ENCODE measurements at places on chromosomes 7 and 10.

DNA sequence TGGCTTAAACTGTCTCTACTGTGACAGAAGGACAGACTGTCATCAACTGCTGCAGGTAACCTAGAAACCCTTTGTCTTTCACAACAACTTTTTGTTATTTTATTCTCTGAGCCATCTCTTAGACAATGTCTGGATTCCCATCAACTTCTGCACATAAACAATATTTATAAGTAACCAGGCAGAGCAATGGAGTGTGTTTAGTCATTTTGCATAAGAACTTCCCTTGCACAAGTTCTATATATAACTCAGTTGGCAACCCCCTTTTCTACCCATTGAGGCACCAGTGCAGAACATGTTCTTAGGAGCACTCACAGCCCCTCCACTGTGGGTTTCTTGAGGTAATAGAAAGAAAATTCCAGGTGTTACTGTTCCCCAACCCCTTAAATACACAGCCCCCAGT lies 65.0 kb upstream of the IL6 start:
- DNase-seq, result no peak

DNA sequence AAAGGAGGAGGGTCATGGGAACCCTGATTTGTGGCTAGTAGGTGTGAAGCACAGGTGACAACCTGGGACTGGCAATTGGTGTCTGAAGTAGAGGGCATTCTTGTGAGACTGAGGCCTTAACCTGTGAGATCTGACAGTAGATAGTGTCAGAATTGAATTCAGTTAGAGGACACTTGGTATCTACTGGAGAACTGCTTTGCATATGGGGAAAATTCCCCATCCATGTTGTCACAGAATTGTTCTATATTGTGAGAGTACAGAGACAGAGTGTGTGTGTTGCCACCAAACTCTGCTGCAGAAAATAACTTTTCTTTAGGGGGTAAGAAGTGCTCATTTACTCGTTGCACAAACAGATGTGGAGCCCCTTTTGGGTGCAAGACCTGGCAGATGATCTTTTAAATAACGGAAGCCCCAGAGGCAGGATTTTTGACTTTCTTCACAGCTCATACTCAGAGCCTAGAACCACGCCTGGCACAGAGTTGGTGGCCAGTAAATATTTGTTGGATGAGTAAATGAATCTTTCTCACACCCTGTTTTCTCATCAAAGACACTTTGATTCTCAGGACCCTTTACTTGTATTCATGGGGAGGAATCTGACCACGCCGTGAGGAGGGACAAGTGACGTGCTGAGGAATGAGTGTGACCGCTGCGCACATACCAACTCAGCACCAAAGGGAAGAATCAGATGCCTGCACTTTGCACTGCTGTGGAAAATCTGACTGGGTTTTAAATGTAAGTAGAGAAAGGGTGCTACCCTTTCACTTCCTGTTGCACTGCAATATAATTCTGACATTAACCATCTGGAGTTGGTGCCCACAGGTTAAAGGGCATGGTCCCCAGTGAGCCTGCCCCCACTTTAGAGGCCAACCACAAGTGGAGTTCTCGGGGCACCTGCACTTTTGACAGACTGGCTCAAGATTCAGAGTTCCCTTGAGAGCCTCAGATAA lies 39.2 kb upstream of the SDHAF3 start:
- DNase-seq, result no peak

- DNase-seq, result no peak
Observed at GRCh38 chr7:158445421-158446175, 142.0 kb downstream of the PTPRN2 start.

DNA sequence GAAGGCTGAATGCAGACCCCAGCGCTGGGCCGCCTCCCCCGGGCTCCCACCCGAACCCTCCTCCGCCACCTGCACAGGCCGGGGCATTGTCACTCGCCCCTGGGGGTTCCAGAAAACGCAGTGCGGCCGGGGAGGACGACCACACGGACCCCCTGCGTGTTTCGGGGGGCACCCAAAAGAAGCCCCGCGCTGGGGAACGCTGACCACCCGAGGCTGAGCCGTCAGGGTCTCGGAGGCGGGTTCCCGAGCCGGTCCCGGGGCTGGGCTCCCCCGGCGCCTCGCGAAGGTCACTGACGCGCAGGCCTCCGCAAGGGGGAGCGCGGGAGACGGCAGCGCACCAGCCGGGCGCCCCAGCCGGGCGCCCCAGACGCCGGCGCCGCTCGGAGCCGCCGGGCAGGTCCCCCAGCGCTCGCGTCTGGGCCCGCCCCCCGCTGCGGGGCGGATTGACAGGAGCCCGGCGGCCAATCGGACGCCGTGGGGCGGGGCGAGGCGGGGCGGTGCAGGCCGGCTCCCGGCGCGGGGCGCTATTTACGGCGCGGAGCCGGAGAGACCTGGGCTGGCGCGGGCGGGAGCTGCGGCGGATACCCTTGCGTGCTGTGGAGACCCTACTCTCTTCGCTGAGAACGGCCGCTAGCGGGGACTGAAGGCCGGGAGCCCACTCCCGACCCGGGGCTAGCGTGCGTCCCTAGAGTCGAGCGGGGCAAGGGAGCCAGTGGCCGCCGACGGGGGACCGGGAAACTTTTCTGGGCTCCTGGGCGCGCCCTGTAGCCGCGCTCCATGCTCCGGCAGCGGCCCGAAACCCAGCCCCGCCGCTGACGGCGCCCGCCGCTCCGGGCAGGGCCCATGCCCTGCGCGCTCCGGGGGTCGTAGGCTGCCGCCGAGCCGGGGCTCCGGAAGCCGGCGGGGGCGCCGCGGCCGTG lies at the start of gene BAMBI:
Gene BAMBI, plus strand, starts transcription at position 554 of the 920 bp plus-strand sequence. CDS start 377 bp downstream, outside the sequence.
- no peak for DNase-seq

DNA sequence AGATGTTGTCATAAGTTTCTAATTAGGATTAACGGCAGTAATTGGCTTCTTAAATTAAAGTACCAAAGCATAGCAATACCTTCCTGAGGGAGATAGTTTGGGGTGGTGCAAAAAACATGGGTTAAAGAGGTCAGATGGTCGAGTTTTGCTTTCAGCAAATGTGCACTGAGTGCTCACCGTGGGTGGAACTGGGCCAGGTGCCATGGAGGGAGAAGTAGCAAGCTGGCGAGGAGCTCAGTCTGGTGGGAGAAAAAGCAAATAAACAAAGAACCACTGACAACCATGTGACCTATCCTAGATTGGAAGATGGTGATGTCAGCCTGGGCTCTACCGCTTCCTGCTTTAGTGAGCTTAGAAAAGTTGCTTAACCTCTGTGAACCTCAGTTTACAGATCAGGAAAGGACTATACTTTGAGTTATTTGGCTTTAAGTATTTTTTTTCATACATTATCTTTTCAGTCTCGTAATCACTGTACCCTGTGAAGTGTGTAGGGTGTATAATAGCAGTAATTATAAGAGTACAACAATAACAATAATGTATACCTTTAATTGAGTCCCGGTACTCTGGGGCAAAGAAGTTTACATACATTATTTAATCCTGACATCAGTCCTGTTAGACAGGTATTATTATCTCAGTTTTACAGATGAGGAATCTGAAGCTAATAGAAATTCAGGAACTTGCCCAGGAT lies 69.0 kb upstream of the PDCD4 start:
- DNase-seq, result peak; percentile 47

- no peak for DNase-seq
Observed at GRCh38 chr10:58894929-58895328, 281.5 kb upstream of the PHYHIPL start.

DNA sequence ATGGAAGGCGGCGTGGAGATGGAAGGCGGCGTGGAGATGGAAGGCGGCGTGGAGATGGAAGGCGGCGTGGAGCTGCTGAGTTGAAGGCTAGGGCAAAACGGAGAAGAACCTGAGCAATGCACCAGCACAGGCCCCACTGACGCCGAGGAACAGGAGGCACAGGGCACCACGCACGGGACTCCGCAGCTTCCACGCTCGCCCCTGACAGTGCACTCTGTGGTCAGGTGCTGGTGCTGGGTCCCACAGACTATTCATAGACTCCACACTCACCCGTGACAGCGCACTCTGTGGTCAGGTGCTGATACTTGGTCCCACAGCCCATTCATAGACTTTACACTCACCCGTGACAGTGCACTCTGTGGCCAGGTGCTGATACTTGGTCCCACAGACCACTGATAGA lies 34.0 kb downstream of the CPXM2 start:
- DNase-seq, result no peak

DNA sequence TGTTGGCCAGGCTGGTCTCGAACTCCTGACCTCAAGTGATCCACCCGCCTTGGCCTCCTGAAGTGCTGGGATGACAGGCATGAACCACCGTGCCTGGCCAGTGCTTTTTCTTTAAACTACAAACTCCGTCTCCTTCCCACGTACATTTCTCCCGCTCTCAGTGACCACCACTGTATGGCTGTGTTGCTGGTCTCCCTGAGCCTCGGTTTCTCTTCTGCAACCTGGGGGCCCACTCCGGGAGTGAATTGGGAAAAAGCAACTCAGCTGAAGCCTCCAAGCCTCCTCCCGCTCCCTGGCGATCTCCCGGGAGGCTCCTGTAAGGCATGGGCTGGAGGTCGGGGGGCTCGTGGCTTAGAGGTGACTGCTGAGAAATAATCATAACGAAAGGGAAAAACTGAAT lies 136.3 kb downstream of the ELFN1 start:
- no peak for DNase-seq

DNA sequence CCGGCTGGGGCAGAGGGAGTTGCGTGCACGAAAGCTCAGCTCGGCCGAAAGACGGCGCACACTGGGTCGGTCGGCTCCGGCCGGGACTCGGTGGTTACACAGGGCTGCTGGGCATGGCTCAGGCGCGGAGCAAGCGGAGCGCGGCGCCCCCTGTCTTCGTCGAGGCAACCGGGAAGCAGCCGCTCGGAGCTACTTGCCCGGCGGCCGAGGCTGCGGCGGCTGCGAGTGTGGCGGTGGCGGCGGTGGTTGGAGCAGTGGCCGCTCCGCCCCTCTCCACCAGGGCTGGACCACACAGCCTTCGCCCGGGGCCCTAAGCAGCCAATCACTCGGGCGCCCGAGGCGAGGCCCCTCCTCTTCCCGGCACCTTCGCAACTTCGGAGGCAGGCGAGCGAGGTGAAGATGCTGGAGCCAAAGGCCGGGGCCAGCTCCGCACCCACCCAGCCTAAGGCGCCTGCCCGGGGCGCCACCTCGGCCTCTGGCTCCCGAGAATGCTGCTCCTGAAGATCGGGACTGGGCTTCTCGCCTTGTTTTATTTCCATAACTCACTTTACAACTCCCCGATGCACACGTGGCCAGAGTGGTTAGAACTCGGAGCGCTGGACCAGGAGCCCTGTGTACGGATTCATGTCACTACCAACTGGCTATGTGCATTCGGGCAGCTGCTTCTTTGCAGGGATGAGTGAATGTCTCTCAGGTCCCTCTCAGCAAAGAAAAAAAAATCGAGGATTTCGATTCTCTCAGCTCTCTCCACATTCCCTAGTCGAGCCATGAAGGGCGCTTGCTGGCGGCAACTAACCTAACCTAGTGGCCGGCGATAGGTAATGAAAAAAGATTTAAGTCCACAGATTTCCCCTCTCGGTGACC lies at the start of gene TLL2:
Gene TLL2, minus strand, starts transcription at position 229 of the 864 bp plus-strand sequence. CDS start 241 bp downstream, outside the sequence.
- no peak for DNase-seq

- no peak for DNase-seq
Observed at GRCh38 chr7:106775552-106775936, 89.5 kb upstream of the PIK3CG start.

- DNase-seq, result no peak
Observed at GRCh38 chr10:23630885-23631284, 192.0 kb downstream of the OTUD1 start.

DNA sequence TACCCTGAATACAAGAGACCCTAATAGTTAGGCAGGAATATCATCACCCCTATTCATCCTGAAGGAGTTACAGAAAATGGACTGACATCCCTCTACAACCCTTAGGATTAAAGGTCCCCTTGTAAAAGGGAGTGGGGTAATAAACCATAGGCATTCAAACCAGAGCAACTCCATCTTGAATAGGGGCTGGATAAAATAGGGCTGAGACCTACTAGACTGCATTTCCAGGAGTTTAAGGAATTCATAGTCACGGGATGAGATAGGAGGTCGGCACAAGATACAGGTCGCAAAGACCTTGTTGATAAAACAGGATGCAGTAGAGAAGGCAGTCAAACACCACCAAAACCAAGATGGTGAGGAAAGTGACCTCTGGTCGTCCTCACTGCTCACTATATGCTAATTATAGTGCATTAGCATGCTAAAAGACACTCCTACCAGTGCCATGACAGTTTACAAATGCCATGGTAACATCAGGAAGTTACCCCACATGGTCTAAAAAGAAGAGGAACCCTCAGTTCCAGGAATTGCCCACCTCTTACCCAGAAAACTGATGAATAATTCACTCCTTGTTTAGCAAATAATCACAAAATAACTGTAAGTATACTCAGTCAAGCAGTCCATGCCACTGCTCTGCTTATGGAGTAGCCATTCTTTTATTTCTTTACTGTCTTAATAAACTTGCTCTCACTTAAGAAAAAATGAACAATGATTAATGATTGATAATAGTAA lies 37.2 kb downstream of the CUBN start:
- DNase-seq, result no peak

DNA sequence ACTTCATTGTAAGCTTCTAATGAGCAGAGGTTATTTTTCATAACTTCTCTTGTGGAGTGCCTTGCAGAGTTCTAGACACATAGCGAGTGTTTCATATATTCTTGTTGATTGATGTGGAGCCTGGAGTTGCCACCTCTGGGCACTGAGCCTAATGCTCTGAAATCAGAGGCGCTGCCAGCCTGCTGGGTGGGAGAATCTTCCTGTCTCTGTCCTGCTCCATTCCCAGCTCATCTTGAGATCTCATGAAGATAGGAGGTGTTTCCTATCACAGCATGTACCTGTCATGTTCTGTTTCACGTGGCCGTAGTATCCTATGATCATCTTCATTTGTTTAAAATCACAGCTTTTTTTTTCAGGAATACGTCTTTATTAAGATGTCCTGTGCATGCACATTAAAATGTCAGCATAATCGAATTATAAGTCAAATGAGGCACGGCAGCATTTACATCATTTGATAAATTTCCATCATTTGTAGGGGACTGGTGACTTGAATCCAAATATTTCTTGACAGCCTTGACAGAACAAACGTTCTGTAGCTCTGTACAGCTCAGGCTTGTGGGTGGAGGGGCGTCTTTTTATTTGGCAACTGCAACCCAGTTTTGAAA lies 393.0 kb downstream of the PHTF2 start:
- DNase-seq, result no peak

GRCh38 chr7:99184532-99185218 lies 23.2 kb downstream of the KPNA7 start:
- no peak for DNase-seq

DNA sequence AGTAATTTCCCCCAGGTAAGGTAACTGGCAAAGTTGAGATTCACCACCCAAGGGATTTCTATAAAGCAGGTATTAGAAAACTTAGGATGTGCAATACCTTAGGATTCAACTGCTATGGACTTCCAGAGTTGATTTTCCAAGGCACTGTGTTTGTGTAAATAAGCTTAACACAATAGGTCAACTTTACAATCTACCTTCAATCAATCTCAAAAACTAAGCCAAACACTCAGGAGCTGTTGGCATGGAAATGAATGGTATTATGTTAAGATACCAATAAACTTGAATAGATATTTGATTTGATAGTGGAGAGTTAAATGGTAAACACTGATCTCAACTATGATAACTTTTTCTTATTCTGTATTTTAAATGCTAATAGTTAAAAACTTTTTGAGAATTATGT lies 762 bp upstream of the SEMA3E start:
- no peak for DNase-seq

GRCh38 chr10:132368881-132369635 lies 27.9 kb upstream of the PWWP2B start:
- DNase-seq, result no peak

Measured in cerebellar nuclear complex (tissue), 1 donor.